ENCODE measurements at places on chromosomes 5 and 9.
A peak's percentile ranks its signal among the peaks of the same experiment; 100 is the strongest.

- no peak for DNase-seq
Observed at GRCh38 chr5:79261897-79262296, 26.0 kb downstream of the JMY start.

DNA sequence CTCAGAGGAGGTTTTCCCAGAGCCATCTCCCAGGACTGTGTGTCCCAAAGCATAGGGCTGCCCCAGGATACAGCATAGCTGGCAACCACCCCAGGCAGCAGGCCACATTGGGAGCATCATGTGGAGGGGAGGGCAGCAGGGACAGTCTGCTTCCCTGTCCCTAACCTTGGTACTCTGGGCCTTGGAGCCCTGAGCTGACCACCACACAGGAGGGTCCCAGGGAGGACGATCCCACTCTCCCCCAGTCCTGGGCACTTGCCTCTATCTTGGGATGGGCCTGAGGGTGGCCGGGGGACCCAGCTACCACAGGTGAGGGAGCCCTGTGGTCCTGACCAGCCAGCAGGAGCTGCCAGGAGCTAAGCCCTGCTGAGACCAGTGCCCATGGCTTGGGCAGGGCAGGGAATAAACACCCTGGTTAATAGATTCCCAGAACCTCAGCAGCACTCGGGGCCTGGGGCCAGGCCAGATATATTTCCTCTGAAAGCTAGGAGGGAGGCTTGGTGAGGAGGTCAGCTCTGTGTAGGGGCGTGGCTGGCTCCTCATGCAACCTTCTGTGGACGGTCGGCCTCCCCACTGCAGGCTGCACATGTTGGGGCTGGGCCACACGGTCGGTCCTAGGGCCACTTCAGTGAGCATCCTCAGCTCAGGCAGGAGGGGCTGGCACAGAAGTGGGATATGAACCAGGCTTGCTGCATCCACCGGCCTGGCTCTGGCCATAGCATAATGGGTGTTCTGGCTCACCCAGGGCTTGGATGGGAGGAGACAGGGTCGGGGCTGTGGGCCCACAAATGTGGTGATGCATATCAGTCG, 4.2 kb downstream of the NINJ1 start:
- no peak for DNase-seq

DNA sequence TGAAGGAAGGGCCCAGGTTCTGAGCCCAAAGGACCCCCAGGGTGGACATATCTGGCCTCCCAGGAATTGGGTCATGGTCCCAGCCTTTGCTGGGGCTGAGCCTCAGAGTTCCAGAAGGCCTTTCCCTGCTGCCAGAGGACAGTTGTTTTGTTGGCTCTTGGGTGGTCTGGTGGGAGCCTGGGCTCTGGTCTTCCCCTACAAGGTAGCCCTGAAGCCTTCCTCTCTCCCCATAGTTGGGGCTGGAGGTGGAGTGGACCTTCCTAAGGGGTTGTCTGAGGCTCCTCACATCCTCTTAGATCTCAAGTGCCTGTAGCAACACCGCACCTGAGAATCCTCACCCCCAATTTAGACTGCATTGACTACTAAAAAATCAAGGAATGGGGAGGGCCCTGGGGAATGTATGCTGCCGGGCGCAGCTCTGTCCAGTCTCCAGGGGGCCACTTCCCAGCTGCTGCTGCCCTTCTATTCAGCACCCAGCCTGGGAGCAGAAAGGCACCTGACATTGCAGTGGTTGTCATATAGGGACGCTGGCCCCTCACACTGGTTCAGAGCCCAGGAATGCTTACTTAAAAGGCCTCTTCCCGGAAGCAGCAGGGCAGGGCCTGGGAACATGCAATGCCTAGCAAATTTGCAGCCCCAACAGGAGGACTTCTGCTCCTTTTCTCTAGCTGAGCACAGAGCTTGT, 66.4 kb downstream of the IL31RA start:
- DNase-seq = no peak

GRCh38 chr5:168346417-168346816, 55.0 kb downstream of the WWC1 start:
- DNase-seq = no peak

DNA sequence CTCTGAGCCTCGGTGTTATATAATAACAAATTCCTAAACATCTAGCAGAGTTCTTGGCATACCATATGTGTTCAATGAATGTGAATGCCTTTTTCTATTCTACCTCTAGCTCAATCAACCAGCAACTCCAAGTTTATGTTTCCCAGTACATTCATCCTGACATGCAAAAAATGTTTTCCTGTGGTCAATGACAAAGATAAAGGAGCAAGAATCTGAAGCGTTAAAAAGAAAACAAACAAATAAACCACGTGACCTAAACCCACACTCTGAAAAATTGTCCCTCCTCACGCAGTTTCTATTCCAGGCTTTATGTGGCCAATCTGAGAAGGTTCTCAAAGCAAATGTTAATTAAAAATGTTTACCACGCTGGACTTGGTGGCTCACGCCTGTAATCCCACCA, 18.0 kb downstream of the KLF4 start:
- peak; percentile 51 for DNase-seq

DNA sequence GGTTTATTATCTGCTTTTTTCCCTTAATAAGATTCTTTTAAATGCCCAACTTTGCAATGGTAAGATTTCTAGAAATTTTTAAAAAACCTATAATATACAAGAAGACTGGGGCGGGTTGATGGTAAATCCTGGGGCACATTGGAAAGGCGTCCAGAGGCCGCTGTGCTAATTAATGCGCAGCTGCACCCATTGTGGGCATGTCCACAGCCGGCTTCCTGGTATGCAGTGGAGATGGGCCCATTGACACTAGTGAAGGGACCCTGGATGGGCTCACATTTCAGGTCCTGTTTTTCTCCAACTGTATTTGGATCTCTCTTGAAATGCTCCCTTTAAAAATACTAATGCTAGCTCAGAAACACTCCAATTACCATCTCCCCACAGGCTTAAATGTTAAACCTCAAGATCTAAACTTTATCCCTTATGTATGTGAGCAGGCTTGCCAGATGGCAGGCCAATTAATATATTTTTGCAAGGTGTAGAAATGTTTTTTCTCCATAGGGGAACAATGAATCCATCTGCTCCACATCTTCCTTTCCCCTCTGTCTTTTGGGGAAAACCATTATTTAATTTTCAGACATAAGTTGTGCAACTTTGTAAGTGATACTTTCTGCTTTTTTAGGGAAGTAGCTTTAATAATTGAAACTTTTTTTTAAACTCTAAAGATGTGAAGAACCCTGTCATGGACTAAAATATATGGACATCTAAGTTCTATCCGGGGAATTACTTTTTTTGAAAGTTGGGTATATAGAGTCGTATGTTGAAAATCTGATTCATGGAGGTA, 177.3 kb downstream of the CD180 start:
- DNase-seq = no peak

- no peak for DNase-seq
Observed at GRCh38 chr5:122997294-122997693, 39.2 kb downstream of the PPIC start.

- no peak for DNase-seq
Observed at GRCh38 chr5:153983885-153984284, 54.8 kb downstream of the FAM114A2 start.

GRCh38 chr5:112479418-112479817, 60.3 kb upstream of the EPB41L4A start:
- DNase-seq = peak; percentile 9

GRCh38 chr9:127907867-127908659, 8.7 kb upstream of the ST6GALNAC6 start:
- no peak for DNase-seq

- no peak for DNase-seq
Observed at GRCh38 chr9:126617003-126617822, 3.5 kb downstream of the LMX1B start.

GRCh38 chr5:36215910-36216309, 25.8 kb downstream of the NADK2 start:
- no peak for DNase-seq

- no peak for DNase-seq
Observed at GRCh38 chr5:79002374-79002773, 17.3 kb upstream of the ARSB start.

GRCh38 chr9:114282926-114283325, 40.0 kb upstream of the ORM1 start:
- peak; percentile 85 for DNase-seq

DNA sequence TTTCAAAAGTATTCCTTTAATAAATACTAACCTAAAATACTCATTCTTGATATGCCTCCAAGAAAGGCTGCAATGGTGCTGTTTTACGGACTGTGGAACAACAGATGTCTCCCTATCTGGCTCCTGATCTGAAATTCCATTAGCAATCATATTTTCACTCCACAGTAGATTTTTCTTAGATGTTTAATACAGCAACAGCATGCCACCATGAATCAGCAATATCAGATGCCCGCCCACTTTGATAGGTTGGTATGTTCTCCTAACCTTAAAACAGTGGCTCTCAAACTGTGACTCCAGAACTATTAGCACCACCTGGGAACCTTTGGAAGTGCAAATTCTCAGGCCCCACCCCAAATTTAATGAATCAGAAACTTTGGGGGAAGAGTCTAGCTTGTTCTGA, 110.2 kb downstream of the MLLT3 start:
- DNase-seq = peak; percentile 47

DNA sequence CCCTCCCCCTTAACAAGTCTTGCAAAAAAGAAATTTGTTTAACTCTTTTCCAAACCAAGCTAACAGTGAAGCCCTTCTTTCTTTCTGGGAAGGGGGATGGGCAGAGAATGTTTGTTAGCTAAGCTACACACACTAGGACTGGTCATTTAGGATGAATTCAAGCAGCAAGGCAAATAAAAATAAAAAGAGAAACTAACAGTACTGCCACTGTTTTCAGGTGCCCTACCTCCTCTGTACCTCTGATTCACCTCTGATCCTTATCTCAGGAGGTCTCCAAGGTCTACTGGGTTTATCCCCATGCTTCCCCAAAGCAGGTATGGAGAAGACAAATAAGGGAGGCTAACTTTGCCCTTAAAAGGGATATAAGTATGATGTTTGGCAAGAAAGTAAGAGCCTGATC, 52.9 kb downstream of the ELL2 start:
- no peak for DNase-seq

GRCh38 chr5:38634568-38635369, 78.3 kb upstream of the LIFR start:
- DNase-seq = peak; percentile 30

DNA sequence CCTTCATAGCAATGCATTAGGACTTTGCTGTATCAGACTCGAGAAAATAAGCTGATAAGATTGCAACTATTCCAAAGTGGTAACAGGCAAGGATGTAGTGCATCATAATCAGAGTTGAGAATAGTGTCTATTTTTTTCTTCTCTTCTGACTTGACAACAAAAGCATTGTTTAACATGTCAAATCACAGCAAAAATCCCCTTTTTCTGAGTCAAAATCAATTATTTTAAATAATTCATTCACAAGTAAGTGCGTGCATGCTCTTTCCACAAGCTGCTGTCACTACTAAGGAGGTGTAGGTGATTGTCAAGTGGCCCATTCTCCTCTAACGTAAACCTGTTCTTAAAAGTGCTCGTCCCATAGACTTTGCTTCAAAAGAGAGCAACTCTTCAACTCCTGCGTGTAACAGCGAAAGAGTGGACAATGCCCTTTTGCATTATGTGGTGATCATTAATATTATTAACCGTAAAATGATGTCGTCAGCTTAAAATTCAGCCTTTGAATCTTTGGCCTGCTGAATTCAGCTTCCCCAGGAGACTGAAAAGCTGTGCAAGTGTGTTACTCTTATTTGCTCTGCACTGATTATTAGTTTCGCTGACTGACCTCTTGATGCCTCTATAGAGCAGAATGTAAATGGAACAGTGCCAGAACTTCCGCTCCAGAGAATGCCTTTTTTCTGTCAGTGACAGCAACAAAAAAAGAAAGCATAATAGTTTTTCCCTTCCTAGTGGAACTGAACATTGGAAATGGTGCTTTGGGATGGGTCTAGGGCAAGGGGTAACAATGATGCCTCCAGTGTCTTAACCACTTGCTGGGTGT, 680.8 kb upstream of the SEMA6A start:
- no peak for DNase-seq

DNA sequence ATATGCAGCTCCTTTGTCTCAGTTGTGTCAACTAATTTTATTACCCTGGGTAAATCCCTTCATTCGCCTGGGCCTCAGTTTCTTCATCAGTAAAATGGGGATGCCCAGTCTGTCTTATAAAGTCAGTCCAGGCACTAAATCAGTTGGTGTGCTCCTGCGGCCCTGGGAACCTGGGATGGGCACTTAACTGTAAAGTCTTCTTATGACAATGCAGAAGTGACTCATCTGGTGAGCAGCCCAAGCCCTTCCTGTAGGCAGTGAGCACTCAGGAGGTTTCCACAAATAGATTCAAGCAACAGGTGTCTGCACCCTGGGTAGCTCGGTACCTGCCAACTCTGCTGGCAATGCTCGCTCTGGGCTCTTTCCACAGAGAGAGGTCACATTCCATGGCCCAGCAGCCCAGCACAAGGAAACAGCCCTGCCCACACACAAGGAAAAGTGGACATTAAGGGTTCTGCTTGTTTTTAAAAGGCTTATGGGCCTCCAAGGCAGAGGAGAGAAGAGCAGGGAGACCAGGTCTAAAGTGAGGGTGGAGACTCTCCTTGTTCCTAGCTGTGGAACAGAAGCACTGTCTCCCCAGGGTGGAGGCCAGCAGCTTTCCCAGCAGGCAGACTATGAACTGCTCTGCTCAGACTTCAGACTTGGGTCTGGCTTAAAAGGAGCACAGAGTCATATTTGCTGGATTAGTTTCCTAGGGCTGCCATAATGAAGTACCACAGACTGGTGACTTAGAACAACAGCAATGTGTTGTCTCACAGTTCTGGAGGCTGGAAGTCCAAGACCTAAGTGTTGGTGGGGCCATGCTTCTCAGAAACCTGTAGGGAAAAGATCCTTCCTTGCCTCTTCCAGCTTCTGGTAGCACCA, 89.7 kb upstream of the ADRA1B start:
- peak; percentile 86 for DNase-seq

DNA sequence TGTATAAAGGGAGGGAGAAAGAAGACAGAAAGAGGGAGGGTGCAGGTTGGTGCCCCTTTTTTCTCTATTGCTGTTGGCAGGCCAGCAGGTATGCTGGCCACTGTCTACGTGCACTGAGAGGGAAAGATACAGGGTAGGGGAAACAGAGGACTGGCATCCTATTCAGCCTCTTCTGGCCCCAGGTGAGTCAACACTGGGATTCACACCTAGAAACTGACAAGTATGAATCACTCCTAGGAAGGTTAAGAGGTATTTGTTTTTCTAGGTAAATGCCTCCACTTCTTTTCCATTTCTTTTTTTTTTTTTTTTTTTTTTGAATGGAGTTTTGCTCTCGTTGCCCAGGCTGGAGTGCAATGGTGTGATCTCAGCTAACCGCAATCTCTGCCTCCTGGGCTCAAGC, 2.8 kb upstream of the UBAP1 start:
- no peak for DNase-seq

Measured in ELR (cell line).